ENCODE measurements at places on chromosomes 1 and 21.

DNA sequence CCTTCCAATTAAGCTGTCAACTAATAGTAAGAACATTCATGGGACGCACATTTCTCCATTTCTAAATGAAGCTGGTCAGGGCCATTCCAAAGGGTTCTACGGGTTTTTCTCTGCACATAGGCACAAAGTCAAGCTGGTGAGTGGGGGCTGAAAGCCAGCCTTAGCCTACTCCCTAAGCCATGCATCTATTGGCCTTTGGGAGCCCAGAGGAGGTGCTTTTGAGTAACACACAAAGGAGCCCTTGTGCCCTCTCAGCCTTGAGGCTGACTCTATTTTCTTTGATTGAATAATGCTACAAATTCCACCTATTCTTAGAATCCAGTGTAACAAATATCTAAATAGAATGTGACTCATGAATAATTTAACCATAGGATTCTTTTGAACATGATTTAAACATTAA lies 73.6 kb downstream of the RGS13 start:
- ATAC-seq = no peak

DNA sequence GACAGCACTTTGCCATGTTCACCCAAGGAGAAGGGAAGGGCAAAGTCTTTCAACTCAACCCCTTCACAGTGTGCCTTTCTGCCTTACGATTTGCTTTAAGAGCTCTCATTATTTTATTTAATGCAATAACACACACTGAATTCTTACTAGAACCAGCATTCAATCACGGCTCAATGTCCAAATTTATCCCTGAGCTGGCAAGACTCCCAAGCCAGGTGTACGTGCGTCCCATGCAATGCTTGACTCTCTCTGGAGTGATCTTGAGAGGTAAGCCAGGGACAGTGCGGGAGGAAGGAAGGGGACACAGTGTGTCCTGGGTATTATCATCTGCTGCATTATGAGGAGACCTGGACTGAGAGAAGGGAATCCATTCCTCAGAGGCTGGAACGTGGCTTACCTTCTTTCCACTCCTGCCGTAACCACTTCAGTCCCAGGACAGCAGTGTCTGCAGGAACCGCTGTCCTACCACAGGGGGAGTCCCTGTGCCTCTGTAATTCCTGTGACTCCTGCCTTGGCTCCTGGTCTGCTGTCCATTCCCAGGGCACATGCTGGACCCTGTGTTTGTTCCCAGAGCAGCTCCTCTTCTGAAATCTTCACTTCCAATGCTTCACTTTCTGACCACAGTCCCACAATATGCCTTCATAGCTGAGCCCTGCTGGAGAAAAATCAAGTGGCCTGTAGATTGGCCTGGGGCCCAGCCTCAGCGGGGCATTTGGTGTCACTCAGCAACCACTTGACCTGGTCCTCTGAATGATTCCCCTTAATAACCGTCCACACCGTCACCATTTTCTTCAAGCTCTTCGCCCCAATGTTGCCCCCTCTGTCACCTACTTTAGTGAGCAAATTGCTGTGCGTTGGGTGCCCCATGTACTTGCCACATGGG lies 28.6 kb upstream of the STUM start:
- ATAC-seq = no peak

DNA sequence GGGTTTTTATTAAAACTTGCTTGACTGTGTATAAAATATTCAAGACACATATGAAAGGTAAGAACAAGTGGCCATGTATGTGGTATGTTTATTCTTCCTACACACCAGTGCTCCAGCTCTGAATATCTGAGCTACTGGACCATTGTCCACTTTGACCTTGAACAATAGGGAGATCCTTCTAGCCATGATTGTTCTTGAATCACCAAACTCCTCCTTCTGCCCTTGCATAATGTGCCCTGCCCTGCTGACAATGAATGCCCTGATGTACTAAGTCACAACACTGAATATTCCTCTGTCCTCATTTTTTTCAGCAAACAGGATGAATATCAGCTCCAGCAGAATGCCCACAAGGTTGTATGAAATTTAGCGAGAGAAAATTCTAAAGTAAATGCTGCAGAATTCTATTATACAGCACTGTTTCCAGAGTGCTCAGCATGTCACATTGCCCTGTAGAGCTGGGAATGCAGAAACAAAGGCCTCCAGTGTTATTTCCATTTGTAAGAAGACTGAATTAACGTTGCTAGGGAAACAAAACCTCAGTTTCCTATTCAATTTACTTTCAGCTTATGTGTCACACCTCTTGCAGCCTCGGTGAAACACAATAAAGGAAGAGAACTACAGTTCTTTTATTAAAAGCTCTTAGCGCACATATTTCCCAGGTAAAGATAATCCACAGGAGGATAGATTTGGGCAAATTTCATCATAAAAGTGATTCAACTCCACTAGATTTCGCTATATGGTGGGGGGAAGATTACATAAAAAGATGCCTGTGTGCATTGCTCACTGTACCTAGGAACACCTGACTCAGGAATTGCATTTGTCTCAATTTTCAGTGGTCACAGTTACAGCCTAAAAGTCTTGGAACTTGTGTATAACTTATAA lies 187.4 kb upstream of the ATP1B1 start:
- no peak for ATAC-seq

- ATAC-seq = no peak
Measured at GRCh38 chr1:201326710-201327109, 43.4 kb downstream of the PKP1 start.

DNA sequence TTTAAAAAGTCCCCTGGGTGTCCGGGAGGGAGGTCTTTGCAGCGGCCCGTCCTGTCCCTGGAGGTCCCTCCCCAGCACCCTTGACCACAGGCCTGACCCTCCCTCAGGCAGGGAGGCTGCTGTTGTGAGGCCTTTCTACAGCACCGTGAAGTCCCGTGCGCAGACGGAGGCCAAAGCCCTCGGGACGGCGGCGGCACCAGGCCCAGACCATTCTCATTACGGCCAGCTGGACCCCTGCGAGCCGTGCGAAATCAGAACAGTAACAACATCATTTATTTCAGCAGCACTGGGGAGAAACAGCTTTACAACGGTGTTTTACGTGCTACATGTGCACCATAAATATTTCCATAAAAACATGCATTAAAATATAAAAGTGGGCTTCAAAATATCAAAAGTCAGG lies 101.4 kb upstream of the ACTRT2 start:
- ATAC-seq = no peak

GRCh38 chr1:151251656-151252470 lies 2.7 kb upstream of the PSMD4 start:
- ATAC-seq = no peak

- no peak for ATAC-seq
Measured at GRCh38 chr1:241271427-241271826, 85.6 kb downstream of the RGS7 start.

DNA sequence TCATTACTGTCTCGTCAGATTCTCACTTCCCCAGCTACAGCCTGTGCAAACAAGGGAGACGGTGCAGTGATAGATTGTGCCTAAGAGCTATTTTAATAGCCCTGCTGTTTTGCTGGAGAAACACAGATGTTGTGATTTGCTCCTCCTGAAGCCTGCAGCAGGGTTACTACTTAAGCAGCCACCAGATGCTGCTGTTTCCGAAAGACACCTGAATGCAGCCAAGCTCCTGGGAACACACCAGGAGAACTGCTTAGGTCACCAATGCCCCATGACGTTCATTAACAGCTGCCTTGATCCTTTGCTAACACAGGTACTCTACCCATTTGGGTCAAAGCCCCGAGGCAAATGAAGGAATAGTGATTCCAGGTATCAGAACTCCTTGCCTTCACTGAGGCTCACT lies 411.8 kb upstream of the DAB1 start:
- ATAC-seq = no peak

DNA sequence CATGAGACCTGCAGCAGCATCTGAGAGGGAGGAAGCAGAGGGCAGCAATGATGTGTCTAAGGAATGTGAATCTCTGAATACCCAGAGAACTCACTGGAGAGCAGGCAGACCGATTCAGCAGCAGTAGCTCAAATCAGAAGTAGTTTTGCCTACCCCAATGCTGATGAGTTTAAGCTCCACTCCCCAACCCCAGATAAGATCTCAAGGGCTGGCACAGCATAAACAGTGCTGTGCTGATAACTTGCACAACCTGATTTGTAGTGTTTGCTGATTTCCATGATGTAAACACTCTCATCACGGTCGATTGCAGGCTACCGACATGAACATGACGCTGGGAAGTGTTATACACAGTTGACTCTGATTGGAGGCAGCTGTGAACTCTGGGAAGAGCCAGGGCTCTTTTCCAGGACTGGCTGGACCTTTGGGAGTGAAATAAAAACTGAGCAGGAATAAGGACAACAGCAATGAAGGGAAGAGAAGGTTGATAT lies 11.2 kb upstream of the HMGCS2 start:
- ATAC-seq = peak; percentile 57

All from gastroesophageal sphincter (tissue), 4 donors.